Cerebellum (tissue), 4 donors: ENCODE measurements at places on chromosomes 12 and 14. TPM values are rescaled to one million over a fixed set of nuclear protein-coding genes. Genes with fewer than 3 reads are reported as not detected.

The FAM181A gene
- total RNA-seq, result 2.4 TPM

The ATG101 gene
- total RNA-seq, result 12.8 TPM

The PTCSC3 gene
- not detected for total RNA-seq

The SLC6A15 gene
- total RNA-seq, result 63.4 TPM

The CLEC4A gene
- total RNA-seq, result 0.27 TPM

The ASB2 gene
- total RNA-seq, result 0.54 TPM

GRCh38 chr12:110543252-110543959 is 39.7 kb downstream of the PPTC7 start:
- peak; percentile 42 for DNase-seq

DNA sequence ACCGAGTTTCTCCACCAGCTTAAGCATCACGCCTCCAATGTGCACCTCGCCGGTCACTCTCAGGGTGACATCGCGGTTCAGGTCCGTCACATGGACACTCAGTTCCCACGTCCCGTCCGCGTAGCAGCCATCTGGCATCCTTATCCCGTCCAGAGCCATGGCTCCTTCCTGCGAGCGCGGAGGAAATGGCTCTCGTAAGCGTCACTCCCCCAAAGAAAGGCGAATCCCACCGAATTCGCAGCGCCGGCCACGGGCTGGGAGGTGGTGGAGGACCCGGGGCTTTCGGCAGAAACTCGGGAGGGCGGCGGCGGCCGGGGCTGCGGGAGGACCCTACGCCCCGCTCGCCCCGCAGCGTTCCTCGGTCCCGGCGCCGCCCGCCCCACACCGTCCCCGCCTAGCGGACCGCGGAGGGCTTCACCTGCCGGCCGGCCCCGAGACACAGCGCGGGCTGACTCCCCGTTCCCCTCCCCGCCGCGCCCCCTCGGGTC is 396 bp downstream of the FERMT2 start:
- peak; percentile 66 for DNase-seq

DNA sequence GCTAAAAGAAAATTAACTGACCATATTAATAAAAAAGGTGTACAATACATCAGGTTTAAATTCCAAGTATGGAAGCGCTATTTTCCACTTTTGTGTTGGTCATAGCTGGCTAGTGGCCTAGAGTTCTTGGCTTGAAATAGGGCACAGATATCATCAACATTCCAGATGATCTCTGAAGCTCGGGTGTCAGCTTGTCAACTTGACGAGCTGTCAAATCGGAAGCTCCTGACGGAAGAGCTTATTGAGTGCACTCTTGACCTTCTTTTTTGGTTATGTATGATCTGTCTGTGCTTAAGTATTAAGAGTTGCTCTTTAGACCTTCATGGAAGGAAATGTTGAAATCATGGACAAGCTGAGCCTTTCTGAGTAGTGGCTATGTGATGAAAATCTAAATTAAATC is 177.9 kb downstream of the APAF1 start:
- DNase-seq, result no peak

DNA sequence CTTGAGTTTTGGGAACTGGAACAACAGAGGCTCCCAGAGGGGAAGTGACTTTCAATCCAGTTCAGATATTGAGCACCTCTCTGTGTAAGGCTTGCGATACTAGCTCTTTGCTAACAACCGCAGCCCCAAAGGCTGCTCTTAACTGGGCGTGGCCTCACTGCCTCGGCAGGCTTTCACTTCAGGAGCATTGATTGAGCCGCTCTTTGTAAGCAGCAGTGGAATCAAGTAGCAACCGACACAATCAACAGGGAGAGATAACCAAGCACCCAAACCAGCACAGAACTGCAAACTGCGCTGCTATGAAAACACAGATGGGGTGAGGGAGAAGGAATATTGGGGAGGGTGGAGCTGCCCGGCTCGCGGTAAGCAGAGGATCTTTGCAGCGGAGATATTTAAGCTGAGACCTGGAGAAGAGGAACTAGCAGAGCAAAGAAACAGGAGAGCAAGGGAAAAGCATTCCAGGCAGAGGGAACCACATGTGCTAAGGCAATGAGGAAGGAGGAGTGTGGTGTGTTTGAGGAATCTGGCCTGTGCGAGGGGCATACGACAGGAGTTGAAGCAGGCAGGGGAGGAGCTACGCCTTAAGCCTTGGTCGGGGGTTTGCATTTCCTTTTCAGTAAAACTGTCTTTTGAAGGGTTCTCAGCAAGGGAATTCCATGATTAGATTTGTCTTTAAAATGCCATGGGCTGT is 17.3 kb upstream of the YY1 start:
- DNase-seq, result no peak

- DNase-seq, result no peak
Observed at GRCh38 chr12:69015017-69015416, 82.0 kb upstream of the CPM start.

DNA sequence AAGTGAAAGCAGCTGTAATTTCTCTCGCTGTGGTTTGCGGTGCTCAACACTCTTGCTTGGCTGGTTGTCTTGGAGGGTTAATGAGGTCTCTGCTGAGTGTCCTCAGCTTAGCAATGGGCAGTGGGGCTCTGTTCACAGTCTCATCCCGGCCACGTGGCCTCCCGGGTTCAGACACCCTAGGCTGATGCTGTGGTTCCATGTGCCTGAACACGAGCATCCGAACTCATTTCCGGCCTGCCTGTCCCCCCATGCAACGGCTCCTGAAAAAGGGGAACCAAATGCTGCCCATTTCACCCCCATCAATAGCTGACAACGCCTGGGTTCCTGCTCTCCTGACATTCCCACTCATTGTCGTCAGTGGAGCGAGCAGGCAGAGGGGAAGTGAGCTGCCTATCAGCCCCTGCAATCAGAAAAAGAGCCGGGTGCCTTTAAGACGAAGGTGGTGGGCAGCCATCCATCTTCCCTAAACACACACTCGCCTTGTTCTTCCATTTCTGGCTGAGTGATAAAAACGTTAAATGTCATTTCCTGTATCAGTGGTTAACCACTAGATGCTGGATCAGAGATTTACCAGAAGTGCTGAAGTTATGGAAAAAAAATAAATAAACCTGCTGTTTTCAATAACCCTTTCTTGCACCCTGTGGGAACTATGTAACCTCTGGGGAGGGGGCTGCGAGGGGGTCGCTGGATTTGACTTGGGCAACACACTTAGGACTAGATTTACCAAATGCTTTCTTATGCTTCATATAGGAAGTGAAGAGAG is 60.3 kb upstream of the BCL2L14 start:
- no peak for DNase-seq

DNA sequence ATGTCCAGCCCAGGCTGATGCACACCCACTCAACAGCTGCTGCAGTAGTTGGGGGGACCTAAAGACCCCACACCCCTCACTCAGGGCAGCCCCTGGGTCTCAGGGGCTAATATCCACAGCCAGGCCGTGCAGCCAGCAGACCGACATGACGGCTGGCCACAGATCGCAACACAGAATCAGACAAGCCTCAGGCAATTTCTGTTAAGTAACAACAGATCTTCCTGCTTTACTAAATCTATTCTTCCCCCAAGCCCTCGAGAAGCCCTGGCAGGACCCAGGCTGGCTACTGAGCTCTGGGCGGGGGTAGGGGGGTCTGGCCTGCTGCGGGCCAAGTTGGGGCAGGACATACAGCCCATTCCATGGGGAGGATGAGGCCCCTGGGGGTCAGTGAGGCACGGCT is 28.0 kb upstream of the NUDT14 start:
- DNase-seq, result no peak

DNA sequence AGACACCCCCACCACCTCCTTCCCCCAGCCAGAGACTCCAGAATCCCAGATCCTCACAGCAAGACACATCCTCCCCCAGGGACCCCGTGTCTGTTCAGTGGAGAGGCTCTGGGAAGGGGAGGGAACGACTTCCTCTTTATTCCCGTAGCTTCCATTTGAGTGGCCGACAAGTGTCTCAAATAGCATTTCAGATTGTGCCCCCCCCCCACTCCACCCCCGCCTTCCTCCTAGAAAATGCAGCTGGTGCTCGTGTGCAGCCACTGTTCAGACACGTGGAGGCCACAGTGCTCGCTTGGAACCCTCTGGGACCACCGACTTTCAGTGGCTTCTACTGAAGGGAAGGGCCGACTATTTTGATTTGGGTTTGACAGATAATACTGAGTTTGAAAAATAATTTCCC is 14.3 kb downstream of the PPP2R5C start:
- no peak for DNase-seq

GRCh38 chr12:59593761-59594160 is 2.1 kb upstream of the SLC16A7 start:
- DNase-seq, result no peak

DNA sequence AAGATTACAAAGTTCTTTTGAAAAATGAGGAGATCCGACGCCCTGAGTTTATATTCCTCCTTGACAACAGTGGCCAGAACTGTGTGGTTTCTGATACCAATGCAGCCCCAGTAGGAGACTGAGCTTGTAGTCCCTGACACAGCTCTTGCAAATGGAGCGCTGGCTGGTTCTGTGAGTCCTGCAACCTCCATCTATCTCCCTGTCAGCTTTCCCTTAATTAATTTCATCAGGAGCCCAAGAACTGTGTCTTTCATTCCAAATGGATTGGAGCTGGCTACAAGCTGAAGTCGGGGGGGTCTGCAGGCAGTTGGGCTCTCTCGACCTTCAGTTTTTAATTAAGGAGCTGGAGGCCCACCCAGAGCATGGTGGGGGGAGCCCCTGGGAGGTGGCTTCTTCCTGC is 160.6 kb downstream of the ADGRD1 start:
- DNase-seq, result no peak

- DNase-seq, result peak; percentile 87
Observed at GRCh38 chr12:100163416-100164152, 20.9 kb upstream of the BLTP3B start.

GRCh38 chr12:32399370-32400113 is at the start of gene FGD4:
TSS of gene FGD4 (plus strand) at chr12:32399558.
- peak; percentile 80 for DNase-seq

- DNase-seq, result no peak
Observed at GRCh38 chr12:21638054-21638891, 19.4 kb downstream of the LDHB start.

DNA sequence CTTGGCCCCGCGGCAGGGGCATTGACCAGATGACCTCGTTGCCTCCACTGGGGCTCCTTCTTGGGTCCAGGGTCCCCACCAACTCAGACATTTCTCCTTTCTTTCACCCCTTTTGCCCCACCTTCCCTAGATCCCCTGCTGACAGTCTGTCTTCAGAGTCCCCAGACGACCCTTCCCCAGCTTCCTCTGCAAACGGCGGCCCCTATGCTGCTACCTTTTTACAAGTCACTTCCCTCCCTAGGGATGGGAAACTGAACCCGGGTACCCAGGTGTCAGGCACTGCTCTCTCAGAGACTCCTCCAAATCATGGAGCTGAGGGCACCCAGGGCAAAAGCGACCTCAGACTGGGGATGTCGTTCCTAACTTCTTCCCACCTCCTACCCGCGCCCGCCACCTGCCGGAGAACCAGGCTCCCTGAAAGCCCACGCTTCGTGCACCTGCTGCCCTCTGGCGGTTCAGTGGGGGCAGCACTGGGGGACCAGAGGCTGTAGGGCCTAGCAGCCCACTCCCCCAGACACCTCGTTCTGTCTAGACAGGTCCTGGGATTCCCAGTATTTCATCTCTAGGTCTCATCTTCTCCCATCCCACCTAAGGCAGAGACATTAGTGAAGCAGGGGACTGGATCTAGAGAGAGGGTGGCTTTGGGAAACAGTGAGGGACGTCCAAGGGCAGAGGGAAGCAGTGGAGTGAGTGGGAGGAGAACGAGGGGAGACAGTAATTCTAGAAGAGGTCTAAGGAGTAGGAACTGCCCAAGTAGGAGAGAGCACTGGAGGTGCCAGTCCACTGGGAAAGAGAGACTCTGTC is 4.9 kb downstream of the ZNF385A start:
- DNase-seq, result peak; percentile 89

DNA sequence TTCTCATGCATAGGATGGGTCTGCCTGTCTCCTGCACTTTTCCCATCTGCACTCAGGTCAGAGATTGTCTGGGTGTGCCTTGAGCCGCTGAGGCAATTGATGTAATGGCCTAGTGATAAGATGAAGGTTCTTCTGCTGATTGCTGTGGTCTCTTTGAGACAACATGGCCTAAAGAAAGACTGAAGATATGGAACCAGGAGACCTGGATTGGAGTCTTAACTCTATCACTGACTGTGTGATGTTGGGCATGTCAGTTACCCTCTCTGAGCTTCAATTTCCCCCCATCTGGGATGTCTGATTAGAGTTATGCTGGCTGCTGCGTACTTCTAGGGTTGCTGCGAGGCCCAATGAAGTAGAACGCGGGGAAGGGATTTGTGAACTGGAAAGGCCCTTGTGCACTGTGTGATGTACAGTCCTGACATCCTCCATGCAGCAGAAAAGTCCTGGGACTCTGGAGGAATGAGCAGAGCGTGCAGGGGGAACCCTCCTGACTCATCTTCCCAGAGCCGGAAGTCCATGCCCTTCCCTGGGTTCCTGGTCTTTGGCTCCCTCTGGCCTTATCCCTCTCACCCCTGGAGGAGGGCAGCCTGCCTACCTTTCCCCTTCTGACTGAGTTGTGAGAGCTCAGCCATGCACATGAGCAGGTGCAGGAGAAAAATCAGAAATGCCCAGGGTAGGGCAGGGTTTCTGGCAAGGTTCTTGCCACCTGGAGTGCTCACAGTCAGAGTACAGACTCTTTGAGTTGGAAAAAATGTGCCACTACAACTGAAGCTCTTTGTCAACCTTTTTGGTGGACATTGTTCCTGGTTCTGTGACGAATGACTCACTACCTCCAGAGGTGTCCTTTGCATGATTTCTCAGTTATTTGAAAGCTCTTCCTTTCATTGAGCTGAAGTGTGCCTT is 21.1 kb downstream of the PLEKHD1 start:
- DNase-seq, result no peak

DNA sequence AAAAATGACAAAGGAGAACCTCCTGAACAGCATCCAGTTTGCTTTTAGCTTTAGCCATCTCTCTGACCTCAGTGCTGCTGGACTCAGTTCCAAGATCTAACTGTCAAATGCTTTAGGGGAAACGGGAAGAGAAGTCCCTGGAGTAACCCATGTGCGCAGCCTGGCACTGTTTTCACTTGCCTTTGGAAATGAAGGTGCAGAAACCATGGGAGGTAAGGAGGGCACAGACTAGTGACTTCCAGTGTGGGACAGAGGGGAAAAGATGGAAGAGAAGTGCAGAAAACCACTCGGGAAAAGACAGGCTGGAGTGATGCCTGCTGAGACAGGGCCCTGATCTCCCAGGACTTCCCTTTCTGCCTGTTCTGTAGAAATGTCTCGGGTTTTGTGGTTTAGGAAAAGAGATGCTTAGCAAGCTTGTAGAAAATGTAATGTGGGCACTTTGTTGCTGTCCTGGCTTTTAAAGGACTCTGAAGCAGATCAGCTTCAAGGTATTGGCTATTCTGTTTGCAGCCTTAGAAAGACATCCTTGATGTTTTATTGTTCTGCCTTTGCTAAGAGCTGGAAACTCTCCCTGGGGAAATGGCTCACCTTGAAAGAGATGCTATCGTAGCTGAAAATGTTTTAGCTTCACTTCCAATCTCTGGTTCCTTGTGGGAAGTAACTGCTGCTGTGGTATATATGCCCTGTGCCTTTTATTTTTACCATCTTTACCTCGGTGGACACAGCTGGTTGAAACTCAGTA is 124.6 kb upstream of the HIF1A start:
- no peak for DNase-seq
